ENCODE measurements at places on chromosomes 2 and 18.

- no peak for DNase-seq
Observed at GRCh38 chr18:36325846-36326245, 28.3 kb downstream of the FHOD3 start.

- no peak for DNase-seq
Observed at GRCh38 chr18:45805551-45805950, 19.9 kb upstream of the SIGLEC15 start.

GRCh38 chr2:231557571-231558217, 27.4 kb upstream of the NMUR1 start:
- DNase-seq: peak; percentile 25

GRCh38 chr2:202034249-202035088, 814 bp downstream of the FZD7 start:
- no peak for DNase-seq

GRCh38 chr2:1680222-1681016, 63.9 kb downstream of the PXDN start:
- DNase-seq: no peak

DNA sequence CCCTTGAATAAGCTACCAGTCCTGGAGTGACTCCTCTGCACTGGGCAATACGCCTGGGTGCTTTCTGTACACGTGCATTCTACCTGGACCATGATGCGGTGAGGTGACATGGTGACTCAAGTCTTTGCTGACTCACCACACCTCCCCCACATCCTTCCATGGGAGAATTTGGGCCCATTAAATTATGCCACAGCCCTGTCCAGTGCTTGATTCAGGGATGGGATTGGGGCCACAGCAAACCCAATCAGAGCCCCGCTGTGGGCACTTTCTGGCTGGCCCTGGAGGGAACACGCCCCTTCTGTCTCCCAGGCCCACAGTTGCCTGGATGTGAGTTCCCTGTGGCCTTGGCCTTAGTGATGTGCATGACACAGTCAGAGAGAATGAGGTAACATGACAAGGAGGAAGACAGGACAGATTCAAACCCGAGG, 86.9 kb downstream of the LRRC30 start:
- DNase-seq: no peak

DNA sequence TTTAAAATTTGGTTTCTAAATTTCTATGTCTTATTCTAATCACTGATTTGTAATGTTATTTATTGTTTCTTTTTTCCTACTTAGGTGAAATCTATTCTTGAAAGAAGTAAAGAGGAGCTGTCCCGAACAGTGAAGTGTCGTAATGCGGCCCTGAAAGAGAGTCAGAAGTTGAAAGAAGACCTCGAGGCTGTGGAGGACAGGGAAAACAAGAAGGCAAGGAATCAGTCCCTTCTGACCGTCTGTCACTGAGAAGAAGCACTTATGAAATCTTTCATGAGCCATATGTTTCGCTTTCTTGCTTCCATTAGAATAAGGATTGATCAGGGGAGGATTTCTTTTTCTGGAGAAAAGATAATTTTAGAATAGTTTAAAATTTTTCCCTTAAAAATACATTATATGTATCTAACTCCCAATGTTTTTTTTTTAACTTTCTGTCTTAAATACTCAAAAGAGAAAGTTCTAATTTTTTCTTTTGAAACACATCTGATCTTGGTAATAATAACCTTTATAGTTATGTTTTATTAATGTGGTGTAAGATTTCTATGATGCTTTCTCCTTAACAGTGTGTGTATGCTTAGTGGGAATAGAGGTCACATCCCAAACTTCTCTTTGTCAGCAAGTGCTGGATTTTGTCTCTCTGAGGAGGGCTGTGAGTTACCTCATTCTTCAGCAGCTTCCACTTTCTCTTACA, 79.0 kb downstream of the CCDC150 start:
- DNase-seq: no peak

DNA sequence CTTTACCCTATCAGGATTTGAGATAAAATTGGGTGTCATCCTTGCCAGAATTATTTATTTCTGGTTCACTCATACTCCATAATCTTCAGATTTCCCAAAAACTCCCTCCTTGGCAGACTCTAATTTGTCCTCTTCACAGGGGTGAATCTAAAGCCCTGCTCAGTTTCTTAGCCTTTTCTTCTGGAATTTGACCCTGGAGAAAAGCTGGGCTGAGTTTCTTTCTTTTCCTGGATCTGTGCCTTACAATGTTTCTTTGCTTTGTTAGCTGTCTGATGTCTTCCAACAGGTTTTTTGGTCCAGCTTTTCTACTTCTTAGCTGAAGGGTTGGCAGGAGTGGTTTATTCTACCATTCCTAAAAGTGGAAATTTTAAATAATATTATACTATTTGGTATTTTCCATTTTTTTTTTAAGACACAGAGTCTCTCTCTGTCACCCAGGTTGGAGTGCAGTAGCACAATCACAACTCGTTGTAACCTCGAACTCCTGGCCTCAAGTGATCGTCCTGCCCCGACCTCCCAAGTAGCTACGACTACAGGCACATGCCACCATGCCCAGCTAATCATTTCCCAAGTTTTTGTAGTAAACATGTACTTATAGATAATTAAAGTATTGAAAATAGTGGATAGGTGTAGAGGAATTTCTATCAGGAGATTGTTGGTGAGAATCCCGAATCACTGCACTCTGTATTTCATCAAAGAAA, 138.4 kb upstream of the TWIST2 start:
- DNase-seq: no peak

GRCh38 chr2:650343-651310, 26.6 kb downstream of the TMEM18 start:
- no peak for DNase-seq

DNA sequence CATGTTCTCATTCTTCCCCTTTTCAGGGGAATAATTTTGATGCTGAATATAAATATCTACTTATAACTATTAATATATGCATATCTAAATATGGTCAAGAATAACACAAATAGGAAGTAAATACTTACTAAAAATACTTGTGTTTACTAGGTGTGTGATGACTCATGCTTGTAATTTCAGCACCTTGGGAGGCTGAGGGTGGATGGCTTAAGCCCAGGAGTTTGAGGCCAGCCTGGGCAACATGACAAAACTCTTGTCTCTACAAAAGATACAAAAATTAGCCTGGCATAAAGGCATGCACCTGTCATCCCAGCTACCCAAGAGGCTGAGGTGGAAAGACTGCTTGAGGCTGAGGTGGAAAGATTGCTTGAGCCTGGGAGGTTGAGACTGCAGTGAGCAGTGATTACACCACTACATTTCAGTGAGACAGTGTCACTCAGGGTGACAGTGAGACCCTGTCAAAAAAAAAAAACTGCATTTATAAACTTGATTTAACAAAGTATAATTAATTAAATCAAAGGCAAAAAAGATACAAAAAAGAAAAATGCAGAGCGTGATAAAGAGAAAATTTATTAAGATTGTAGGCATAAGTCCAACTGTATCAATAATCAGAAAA, 703.1 kb upstream of the VRK2 start:
- DNase-seq: no peak

- no peak for DNase-seq
Observed at GRCh38 chr2:232931636-232932035, 61.6 kb downstream of the SNORC start.

DNA sequence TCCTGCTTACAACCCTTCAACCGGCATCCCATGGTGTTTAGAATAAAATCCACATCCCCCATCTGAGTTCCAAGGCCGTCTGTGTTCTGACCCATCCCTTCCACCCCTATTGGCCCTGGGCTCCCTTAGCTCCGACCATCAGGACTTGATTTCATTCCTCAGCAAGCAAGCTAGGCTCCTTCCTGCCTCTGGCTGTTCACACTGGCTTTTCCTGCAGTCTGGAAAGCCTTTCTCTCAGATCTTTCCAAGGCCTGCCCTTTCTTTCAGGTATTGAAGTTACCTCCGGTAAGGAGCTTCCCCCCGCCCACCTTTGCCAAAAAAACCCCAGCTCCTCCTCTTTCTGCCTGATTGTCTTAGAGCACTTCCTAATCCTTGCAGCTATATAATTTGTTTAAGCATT, 86.8 kb downstream of the CLIP4 start:
- DNase-seq: no peak

- DNase-seq: no peak
Observed at GRCh38 chr2:191773136-191773535, 73.8 kb downstream of the CAVIN2 start.

- no peak for DNase-seq
Observed at GRCh38 chr2:174981331-174981730, 23.9 kb downstream of the CHN1 start.

DNA sequence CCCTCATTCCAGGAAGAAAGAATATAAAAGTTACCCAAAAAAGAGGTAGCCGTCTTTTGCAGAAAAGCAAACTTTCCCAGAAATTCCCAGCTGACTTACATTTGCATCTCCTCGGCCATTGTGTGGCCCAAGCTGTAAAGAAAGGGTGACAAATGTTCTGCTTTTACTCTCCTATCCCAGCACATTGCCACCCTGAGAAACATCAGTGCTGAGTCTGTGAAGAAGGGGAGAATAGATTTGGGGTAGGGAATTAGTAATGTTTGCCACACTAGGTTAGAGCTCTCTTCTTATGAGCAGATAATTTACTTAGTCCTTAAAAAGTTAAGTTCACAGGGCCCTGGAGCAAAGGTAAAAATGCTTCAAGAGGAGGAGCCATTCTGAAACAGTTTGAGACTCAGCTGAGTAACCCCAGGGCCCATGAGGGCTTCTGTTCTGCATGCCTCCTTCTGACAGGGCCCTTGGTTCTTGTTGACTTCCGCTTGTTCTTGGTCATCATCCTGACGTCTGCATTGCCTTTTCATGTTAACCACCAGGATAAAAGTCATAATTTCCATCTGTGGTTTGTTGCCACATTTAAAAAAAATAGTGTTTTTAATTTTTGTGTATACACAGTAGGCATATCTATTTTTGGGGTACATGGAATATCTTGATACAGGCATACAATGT, 550.7 kb downstream of the RNF144A start:
- no peak for DNase-seq

GRCh38 chr2:74777161-74777900, 56.6 kb upstream of the HK2 start:
- no peak for DNase-seq

DNA sequence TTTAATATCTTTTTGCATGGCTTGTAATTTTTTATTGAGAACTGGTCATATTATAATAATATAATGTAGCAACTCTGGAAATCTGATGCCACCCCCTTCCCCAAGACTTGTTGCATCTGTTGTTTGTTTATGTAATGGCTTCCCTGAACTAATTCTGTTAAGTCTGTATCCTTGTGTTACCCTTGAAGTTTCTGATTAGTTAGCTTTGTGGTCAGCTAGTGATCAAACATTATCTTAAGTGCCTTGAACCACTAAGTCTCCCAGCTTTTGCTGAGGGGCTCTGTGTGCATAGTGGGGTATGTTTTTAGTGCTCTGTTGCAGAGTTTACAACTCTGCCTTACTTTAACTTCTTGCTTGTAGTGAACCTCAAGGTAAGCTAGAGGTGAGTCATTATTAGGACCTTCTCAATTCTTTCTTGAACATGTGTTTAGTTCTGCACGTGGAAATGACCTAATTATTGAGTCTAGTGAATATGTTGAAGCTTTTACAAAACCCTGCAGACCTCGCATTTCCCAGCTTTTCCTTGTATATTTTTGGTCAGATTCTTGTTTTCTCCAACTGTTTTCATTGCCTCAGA, 24.8 kb downstream of the SMCHD1 start:
- DNase-seq: no peak

GRCh38 chr18:49304751-49305150, 155.7 kb downstream of the DYM start:
- no peak for DNase-seq

GRCh38 chr18:67511840-67512239, 4.7 kb downstream of the DSEL start:
- DNase-seq: no peak

- DNase-seq: no peak
Observed at GRCh38 chr2:88177556-88177955, 7.4 kb downstream of the THNSL2 start.

- DNase-seq: no peak
Observed at GRCh38 chr2:120066800-120067547, 54.1 kb downstream of the EPB41L5 start.

GRCh38 chr18:79401494-79402208, 5.9 kb downstream of the NFATC1 start:
- DNase-seq: no peak

DNA sequence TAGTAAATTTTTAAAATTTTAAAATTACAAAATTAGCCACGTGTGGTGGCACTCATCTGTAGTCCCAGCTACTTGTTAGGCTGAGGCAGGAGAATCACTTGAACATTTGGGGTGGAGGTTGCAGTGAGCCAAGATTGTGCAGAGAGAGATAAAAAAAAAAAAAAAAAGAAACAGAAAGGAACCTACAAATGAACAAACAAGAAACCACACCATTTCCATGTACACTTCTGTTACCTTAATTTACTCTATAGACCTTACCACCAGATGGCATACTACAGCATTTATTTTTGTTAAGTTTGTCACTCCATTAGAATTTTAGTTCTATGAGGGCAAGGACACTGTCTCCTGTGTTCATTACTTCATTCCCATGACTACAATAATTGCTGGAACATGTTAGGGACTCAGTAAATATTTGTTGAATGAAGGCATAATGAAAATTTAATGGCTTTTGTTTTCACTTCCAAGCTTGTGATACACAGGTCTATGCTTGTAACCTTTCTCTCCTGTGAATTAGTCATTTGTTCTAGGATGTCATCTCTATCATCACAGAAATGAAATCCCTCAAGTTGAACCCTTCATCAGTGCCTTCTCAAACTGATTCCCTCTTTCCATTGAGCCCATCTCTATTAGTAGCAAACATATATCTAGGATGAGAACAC, 76.0 kb downstream of the ARHGAP15 start:
- no peak for DNase-seq

DNA sequence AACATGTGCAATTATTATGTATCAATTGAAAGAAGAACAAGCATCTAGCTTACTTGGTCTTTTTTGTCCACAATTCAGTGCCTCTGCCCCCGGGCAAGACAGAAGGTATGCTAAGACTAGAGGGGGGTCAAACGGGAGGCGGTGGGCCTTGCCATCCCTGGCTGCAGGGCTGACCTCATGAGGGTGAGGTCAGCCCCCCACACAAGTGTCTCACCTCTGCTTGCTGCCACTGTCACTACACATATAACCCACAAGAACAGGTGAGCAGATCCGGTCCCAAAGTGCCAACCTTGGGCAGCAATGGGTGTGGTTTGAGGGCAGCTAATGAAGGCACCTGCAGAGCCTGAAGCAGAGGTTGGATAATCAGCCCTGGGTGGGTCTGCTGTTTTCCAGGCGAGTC, 71.5 kb downstream of the EDAR start:
- DNase-seq: no peak

GRCh38 chr2:122255924-122256323, 500.5 kb downstream of the TSN start:
- DNase-seq: no peak

GRCh38 chr2:236892721-236893120, 193.0 kb upstream of the COPS8 start:
- no peak for DNase-seq

DNA sequence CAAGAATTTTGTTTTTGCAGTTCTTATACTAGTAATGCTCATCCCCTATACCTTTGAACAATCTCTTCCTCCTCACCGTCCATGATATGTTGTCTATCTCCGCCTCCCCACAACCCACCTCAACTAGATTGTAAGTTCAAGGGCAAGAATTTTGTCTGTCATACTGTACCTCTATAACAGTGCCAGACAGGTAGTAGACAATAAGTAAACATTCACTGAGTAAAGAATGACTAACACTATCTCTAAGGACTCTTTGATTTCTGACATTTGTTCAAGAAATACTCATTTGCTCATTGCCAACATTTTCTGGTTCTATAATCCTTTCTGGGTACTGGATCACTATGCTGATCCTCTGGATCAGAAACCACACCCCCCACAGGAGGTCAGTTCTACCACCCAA, 82.4 kb downstream of the EXOC6B start:
- DNase-seq: no peak

- DNase-seq: no peak
Observed at GRCh38 chr2:158103411-158104012, 1.8 kb downstream of the UPP2 start.

- no peak for DNase-seq
Observed at GRCh38 chr2:28637066-28638047, 114.3 kb upstream of the PPP1CB start.
